Activated T-cell treated with anti-CD3 and anti-CD28 coated beads, Interleukin-2, amount 50 U/mL, for 72 hours (primary cell): ENCODE measurements at places on chromosomes 1 and 21.
A peak's percentile ranks its signal among the peaks of the same experiment; 100 is the strongest.

DNA sequence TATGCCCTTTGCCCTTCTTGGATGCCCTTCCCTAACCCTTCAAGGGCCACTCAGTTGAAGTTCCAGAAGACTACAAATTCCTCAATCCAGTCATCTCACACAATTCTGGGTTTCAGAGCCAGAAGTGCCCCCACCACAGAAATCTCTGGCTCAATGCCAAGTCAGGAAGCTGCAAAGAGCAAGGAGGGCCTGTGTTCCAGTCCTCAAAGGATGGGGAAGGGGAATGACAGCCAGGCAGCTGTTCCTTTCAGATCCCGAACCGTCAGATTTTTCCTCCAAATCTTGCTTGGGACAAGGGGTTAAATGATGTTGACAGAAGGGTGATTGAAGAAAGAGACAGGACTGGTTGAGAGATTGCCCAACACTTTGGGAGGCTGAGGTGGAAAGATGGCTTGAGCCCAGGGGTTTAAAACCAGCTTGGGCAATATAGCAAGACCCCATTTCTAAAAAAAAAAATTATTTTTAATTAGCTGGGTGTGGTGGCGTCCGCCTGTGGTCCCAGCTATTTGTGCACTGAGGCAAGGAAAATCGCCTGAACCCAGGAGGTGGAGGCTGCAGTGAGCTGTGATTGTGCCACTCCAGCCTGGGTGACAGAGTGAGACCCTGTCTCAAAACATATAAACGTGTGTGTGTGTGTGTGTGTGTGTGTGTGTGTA lies 716 bp upstream of the HPDL start:
- H3K4me3 ChIP-seq = peak overlapping the region; percentile 87
- peaks cover 8% of the 10 kb centered on the region for H3K36me3 ChIP-seq
- H3K4me1 ChIP-seq = peaks cover 32% of the 10 kb centered on the region

DNA sequence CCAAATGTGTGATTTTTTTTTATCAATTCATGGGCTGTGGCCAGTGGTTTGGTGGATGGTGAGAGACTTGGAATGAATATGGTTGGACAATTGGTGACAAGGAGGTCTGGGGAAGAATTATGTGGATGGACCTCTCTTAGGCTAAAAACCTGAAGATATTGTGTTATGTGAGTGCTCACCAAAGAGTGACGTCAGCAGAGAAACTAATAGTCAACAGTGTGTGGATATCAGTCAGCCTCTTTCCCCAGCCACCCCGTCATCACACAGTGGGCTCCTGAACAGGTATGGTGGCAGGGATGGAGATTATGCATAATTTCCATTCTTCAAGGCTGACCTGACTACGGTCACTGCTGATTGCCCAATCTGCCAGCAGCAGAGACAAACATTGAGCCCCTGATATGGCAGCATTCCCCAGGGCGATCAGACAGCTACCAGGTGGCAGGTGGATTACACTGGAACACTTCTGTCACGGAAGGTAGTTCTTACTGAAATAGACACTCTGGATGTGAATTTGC lies 9.2 kb upstream of the OR2G2 start:
- no peak overlapping the region for H3K4me3 ChIP-seq
- no peak for DNase-seq
- no peaks in the 10 kb centered on the region for H3K4me1 ChIP-seq
- no peaks in the 10 kb centered on the region for H3K36me3 ChIP-seq
- no peaks in the 10 kb centered on the region for H3K27me3 ChIP-seq

DNA sequence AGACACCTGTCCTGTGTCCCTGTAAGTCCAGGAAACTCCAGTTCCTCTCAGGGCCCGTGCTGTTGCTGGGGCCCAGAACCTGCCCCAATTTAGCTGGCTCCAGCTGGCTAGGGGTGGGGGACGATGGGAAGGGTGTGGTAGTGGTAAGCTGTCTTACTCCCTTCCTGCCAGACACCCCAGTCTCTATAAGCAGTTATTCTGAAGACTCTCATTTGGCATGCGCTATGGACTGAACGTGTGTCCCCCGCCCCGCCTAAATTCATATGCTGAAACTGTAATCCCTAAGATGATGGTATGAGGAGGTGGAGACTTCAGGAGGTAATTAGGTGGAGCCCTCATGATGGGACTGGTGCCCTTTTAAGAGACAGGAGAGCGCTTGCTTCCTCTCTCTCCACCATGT lies 82.0 kb downstream of the MAP3K7CL start:
- H3K4me1 ChIP-seq = peaks cover 8% of the 10 kb centered on the region
- H3K27ac ChIP-seq = no peak overlapping the region
- no peak for DNase-seq
- no peak overlapping the region for H3K4me3 ChIP-seq
- no peaks in the 10 kb centered on the region for H3K36me3 ChIP-seq

DNA sequence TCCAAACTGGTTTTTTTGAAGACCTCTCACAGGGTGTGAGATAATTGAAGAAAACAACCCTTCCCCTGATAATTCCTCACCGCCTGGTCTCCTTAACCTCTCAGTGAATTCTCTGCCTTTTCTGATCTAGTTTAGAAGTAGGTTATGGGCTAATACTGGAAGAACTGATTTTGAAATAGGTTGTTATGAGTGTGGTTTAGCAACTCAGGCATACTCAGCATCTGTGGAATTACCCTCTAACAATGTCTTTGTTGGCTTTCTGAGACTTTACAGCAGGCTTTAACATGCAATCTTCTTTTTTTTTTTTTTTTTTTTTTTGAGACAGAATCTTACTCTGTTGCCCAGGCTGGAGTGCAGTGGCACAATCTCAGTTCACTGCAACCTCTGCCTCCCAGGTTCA lies 10.3 kb upstream of the PLD5 start:
- DNase-seq = no peak
- no peaks in the 10 kb centered on the region for H3K4me1 ChIP-seq
- H3K4me3 ChIP-seq = no peak overlapping the region
- H3K36me3 ChIP-seq = no peaks in the 10 kb centered on the region
- H3K27ac ChIP-seq = no peak overlapping the region

GRCh38 chr1:229300099-229300757 lies 29.3 kb downstream of the RAB4A start:
- no peak for DNase-seq
- H3K36me3 ChIP-seq = peaks cover 4% of the 10 kb centered on the region
- no peaks in the 10 kb centered on the region for H3K27me3 ChIP-seq
- no peak overlapping the region for H3K4me3 ChIP-seq
- H3K4me1 ChIP-seq = peaks cover 6% of the 10 kb centered on the region

- H3K36me3 ChIP-seq = no peaks in the 10 kb centered on the region
- no peak overlapping the region for H3K27ac ChIP-seq
- no peak overlapping the region for H3K4me3 ChIP-seq
- H3K27me3 ChIP-seq = peaks cover 20% of the 10 kb centered on the region
- H3K4me1 ChIP-seq = no peaks in the 10 kb centered on the region
Measured at GRCh38 chr21:37748351-37748750, 167.9 kb downstream of the KCNJ6 start.

- H3K36me3 ChIP-seq = no peaks in the 10 kb centered on the region
- no peak overlapping the region for H3K27ac ChIP-seq
- DNase-seq = no peak
- no peaks in the 10 kb centered on the region for H3K27me3 ChIP-seq
- H3K4me3 ChIP-seq = no peak overlapping the region
Measured at GRCh38 chr21:15966651-15967050, 236.9 kb downstream of the USP25 start.

GRCh38 chr1:53678507-53678906 lies 60.5 kb downstream of the GLIS1 start:
- no peaks in the 10 kb centered on the region for H3K36me3 ChIP-seq
- no peak for DNase-seq
- no peak overlapping the region for H3K27ac ChIP-seq
- no peak overlapping the region for H3K4me3 ChIP-seq
- H3K4me1 ChIP-seq = peaks cover 7% of the 10 kb centered on the region

GRCh38 chr1:62285984-62286785 lies 33.0 kb downstream of the KANK4 start:
- H3K4me3 ChIP-seq = no peak overlapping the region
- H3K27me3 ChIP-seq = peaks cover 9% of the 10 kb centered on the region
- H3K4me1 ChIP-seq = no peaks in the 10 kb centered on the region
- no peak overlapping the region for H3K27ac ChIP-seq

DNA sequence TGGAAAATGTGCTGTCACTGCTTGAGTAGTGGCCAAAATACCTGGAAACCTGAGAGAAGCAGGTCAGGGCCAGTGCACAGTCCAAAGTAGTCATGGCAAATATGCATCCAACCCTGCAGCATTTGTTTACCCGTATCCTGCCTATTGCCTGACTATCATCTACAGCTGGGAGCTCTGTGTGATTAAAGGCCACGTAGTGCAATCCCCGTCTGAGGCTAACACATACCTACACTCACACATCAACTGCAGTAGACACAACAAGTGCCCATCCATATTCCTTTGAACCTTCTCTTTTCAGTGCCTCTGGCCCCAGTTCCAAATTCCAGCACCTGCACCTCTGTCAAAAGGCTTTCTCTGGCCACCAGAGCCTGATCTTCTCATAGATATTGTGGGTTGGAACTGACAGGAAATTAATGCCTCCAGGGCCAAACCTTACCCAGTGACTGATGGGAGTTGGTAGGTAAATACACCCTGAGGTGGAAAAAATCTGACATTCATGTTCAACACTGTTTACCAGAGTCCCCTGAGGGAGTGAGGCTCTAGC lies 383.0 kb downstream of the SETD4 start:
- no peaks in the 10 kb centered on the region for H3K4me1 ChIP-seq
- H3K4me3 ChIP-seq = no peak overlapping the region
- peaks cover 34% of the 10 kb centered on the region for H3K27me3 ChIP-seq
- H3K27ac ChIP-seq = no peak overlapping the region
- no peak for DNase-seq
- H3K36me3 ChIP-seq = no peaks in the 10 kb centered on the region

- H3K27ac ChIP-seq = no peak overlapping the region
- H3K4me1 ChIP-seq = no peaks in the 10 kb centered on the region
- no peaks in the 10 kb centered on the region for H3K36me3 ChIP-seq
- no peak overlapping the region for H3K4me3 ChIP-seq
- no peaks in the 10 kb centered on the region for H3K27me3 ChIP-seq
- DNase-seq = no peak
Measured at GRCh38 chr1:63063367-63063766, 259.0 kb upstream of the FOXD3 start.

DNA sequence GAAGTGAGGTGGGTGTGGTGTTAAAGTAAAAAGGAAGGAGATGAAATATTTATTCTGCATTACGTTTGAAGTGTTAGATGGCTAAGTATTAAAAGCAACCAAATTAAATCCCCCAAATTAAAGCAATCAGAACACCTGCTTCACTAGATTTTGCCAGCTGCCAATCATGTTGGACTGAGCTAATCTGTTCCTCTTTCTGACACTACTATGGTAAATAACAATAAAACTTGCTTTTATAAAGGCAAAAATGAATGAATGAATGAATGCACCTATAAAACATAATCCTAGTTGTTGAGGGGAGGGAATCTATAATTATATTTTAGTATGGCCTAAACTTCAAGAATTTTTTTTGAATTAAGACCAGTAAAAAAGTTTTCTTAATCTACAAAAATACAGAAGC lies 51.0 kb downstream of the RAB3GAP2 start:
- H3K27me3 ChIP-seq = no peaks in the 10 kb centered on the region
- H3K4me3 ChIP-seq = no peak overlapping the region
- H3K4me1 ChIP-seq = peaks cover 50% of the 10 kb centered on the region
- no peak for DNase-seq

GRCh38 chr1:190067592-190067991 lies 410.1 kb downstream of the BRINP3 start:
- no peaks in the 10 kb centered on the region for H3K4me1 ChIP-seq
- peak; percentile 8 for DNase-seq
- H3K27me3 ChIP-seq = no peaks in the 10 kb centered on the region
- H3K27ac ChIP-seq = no peak overlapping the region
- no peak overlapping the region for H3K4me3 ChIP-seq

DNA sequence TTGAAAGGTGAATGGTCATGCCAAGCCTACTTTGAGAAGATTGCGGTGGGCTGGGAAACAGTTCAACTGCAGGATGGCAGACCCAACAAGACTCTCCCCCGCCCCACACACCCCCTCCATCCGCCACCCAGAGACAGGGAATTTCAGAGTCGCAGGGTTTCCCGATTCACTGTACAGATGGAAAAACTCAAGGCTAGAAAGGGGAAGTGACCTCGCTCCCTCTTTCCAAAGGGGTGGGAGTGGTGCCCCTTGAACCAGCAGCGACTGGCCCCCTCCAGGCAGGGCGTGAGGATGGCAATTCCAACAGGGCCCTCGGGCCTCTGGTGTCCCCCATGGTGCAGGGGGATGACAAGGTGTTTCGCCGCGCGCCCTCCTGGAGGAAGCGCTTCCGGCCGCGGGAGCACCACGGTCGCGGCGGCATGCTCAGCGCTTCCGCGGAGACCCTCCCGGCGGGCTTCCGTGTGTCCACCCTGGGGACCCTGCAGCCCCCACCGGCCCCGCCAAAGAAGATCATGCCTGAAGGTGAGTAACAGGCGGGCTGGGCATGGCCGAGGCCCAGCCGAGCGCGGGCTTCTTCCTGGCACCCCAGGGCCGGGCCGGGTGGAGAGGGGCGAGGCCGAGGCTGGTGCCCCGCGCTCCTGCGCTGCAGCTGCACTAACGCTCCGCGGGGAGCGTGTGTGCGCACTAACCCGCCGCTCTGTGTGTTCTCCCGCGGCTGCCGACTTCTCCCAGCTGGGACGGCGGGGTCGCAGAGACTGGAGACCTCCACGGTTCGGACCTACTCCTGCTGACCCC lies 10.4 kb downstream of the MYOG start:
- peak overlapping the region; percentile 28 for H3K4me3 ChIP-seq
- peaks cover 6% of the 10 kb centered on the region for H3K4me1 ChIP-seq
- peaks cover 45% of the 10 kb centered on the region for H3K27me3 ChIP-seq
- H3K36me3 ChIP-seq = no peaks in the 10 kb centered on the region
- H3K27ac ChIP-seq = no peak overlapping the region

DNA sequence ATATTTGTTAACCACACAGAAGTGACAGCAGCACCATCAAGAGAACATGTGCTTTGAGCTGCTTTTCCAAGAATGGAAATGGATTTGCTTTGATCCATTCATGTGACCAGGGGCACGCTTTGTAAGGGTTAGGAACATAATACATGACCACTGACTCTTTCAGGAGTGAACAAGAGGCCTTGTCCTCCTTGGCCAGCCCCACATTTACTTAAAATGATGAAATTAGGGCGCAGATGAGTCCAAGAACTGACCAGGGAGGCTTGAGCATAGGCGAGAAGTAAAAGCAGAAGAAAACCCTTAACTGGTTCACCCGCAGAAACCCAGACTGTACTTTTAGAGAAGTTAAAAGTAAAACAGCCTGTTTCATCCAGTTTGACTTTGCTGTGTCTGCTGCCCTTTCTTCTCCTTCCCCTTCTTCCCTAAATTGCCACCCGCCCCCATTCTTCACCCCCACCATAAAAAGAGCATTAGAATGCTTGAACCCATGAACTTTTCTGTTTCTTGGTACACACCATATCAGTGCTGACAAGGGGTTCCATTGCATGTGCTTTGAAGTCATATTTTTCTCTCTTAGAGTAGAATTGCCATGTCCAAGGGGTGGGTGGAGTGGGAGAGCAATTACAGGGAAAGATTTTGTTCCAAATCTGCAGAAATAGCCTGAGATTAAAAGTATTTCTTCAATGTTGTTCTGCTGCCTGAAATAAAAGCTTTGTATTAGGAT lies 2.6 kb upstream of the GLUL start:
- H3K27me3 ChIP-seq = peaks cover 9% of the 10 kb centered on the region
- no peak overlapping the region for H3K27ac ChIP-seq
- no peak overlapping the region for H3K4me3 ChIP-seq
- no peak for DNase-seq
